ENCODE measurements at places on chromosomes 12 and 14. TPM values are rescaled to one million over a fixed set of nuclear protein-coding genes. Genes with fewer than 3 reads are reported as not detected.
A peak's percentile ranks its signal among the peaks of the same experiment; 100 is the strongest.

DNA sequence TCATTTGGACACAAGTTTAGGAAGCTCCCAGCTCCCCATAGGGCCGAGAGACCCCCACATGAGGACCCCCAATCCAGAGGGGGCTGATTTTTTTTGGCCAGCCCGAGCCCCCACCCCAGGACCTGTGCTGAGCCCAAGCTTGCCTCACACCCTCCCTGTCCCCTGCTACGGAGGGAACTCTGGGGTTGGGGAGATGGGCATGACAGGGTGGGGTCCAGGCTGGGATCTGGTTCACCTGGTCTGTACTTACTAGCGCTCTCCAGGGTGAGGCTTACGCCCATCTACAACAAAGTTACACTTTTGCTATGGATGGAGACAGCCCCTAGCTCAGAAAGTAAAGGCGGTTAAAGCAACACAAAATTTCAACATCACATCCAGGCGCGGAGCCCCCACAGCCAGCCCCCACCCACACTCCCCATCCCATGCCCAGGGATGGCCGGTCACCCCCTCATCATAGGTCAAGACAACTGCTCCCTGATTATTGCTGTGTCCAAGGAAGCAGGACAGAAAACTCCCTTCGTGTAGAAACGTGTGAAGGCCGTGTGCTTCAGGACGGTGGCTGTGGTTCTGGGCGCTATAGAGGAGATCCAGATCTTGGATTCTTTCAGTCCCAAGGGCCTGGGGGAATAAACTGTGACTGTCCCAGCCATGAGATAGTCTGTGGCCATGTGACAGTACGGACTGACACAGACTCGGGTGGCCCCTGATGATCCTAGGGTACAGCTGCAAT, 10.7 kb downstream of the SLC25A29 start:
- no peak for DNase-seq

DNA sequence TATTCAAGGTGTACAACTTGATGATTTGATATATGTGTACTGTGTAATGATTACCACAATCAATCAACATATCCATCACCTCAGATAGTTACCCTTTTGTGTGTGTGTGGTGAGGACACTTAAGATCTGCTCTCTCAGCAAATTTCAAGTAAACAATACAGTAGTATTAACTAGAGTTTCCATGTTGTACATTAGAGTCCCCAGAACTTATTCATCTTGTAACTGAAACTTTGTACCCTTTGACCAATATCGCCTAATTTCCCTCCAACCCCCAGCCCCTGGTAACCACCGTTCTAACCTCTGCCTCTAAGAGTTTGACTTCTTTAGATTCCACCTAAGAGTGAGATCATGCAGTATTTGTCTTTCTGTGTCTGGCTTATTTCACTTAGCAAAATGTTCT, 12.1 kb downstream of the ADCK1 start:
- no peak for DNase-seq

The GARIN6 gene
- not detected for polyA plus RNA-seq

The EGLN3 gene
- 8.0 TPM for polyA plus RNA-seq

- peak; percentile 20 for DNase-seq
Observed at GRCh38 chr14:63717702-63718101, 10.2 kb downstream of the SGPP1 start.

DNA sequence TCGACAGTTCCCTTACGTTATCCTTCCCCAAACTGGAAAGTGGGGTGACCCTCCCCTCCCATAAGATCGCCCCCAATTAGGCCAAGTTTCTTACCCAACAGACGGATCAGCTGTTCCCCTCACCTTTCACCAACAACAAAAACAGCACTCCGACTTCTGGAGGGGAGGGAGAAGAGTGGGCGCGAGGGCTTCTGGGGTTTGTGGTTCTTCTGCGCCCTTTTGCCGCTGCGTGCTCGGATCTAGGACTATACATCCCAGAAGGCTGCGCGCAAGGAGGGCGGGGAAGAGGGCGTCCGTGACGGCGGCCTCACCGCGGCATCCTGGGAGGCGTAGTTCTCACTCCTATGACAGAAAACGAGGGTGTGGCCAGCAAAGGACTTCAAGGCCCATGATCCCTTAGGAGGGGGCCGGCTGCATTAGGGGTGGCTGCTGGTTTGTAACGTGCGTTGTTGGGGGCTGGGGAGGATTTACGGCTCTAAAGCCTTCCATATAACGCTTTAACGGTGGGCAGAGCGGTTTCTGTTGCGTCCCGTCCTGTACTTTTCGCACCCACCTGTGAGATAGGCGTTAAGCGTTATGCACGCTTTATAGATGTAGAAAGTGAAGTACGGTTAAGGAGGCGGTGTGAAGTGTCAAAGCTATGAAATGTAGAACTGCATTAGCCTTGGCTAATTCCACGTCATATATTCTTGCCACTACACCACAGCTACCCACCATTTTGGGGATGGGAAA, at the start of gene CALCOCO1:
TSS of gene CALCOCO1 (minus strand) at position 143 of the 732 bp plus-strand sequence. CDS start 2,210 bp downstream, outside the sequence.
- peak; percentile 98 for DNase-seq

The CARMIL3 gene
- 0.01 TPM for polyA plus RNA-seq

DNA sequence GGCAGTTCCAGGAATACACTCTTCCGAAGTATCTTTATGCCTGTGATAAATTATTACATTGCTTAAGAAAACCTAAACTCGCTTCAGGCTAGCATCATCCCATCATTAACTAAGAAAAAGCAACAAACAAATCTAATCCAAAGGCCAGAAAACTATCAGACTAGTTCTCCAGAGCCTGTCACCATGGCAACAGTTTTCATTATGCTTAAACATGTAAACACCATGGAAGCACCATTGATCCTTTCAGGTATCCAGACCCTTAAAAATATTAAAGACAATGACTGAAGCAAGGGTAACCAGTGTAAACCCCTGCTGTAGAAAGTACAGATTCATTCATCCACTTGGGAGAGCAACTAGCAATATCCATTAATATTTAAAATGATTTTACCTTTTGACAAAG, 9.8 kb downstream of the DAD1 start:
- no peak for DNase-seq

GRCh38 chr12:68119250-68119649, 40.3 kb downstream of the IFNG start:
- DNase-seq: no peak

The TAS2R46 gene
- not detected for polyA plus RNA-seq

The FAM90A1 gene
- polyA plus RNA-seq: not detected

DNA sequence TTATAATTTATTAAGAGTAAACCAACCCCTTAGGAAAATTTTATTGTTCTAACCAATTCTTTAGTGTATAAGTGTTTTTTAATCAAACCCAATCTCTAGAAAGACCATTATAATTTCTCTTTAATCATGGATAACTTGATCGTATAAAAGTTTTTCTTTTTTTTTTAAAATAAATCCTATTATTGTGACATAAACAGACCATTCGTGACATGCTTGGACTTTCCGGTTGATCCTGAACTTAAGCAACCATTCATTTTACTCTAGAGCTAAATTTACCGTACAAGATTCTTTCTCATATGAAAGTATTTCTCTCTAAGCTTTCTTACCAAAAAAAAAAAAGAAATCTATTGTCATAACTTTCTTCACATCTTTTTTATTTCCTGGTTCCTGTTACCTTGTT, 32.6 kb upstream of the SLC38A4 start:
- no peak for DNase-seq

DNA sequence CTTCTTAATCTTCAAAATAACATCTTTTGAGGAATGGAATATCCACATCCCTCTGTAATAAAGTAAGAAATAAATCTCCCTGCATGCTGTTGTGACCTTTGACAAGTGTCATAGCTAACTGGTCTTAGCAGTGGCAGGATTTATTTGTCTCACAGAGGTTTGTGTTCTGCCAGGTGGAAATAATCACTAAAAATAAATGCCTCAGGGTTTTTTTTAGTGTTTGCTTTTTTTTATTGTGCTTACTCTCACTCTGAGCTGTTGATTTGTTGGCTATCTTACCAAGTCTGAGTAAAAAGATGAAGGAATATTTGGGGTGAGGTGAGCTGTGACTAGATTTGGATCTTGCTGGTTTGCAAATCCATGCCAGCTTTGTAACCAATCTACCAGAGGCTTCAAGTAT, 285.4 kb downstream of the ALG10B start:
- DNase-seq: no peak

The ASPG gene
- polyA plus RNA-seq: not detected

DNA sequence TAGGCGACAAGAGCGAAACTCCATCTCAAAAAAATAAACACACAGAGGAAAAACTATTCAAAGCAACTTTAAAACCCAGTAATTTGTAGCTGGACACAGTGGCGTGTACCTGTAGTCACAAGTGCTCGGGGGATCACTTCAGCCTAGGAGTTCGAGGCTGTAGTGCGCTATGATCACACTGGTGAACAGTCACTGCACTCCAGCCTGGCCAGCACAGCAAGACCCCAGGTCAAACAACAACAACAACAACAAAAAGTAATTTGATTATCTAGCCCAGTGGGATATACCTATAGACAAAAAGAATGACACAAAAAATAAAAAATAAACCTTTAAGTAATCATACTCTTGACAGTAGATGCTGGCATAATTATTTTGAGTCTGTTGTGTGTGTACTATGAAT, 29.3 kb downstream of the STX2 start:
- no peak for DNase-seq

- DNase-seq: peak; percentile 12
Observed at GRCh38 chr12:42090899-42091298, 53.8 kb downstream of the GXYLT1 start.

- peak; percentile 27 for DNase-seq
Observed at GRCh38 chr14:33676135-33676566, 274.7 kb downstream of the EGLN3 start.

DNA sequence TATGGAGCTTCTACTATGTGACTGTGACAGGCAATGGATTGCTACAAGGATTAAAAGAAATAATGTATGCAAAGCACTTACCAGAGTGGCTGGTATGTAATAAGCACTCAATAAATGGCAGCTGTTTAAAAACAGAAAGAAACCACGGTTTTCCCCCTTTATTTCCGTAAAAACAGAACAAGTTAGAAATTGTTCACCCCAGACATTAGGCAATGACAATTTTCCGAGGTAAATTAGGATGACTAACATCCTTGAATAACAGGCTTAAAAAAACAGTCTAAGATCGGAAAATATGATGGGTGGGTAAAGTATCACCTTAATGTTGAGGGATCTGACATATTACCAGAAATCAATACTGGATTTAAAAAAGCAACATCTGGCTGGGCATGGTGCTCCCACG, 20.9 kb upstream of the CNIH1 start:
- peak; percentile 73 for DNase-seq

DNA sequence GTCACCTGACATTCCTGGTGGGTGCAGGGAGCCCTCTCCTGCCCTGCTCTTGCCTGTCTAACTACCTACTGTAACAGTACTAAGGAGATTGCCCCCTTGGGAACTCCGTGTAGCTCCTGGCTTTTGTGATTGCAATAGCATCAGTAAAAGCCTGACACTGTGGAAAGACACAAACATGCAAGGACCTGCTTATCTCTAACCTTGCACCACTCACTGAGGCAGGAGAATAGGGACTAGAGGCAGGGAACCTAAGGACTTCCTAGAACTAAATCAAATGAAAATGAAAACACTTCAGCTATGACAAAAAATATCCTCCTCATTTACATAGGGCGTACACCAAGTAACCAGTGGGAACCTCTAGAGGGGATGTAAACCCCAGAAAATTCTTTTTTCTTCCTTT, 28.5 kb downstream of the TUBA1A start:
- no peak for DNase-seq

The INHBE gene
- 0.07 TPM for polyA plus RNA-seq

The GPR84 gene
- polyA plus RNA-seq: 0.11 TPM

DNA sequence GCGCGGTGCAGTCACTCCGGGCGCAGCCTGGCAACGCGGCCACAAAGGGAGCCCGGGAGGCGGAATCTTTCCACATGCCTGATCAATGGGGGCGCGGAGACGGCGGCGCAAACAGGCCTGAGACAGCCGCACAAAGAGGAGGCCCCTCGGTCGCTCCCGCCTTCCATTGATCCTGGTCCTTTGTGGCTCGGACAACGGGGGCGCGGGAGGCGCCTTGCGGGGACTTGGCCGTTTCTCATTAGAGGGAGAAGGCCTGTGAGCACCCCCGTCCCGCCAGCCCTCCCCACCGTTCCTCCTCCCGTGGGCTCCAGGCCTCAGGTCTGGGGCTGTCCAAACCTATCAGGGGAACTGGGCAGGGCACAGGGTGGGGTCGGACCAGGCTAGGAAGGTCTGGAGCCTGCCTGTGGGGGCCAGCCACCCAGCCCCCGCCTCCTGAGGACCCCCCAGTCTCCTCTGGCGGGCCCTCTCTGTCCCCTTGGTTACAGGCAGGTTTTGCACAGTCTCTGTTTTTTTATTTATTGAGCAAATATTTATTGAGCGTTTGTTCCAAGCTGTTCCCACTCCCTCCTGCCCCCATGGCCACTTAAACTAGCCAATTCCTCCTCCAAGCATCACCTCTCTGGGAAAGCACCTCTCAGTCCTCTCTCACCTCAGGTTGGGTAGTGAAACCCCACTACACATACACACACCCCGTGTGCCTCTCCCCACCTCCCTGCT, 29.0 kb upstream of the MSI1 start:
- DNase-seq: no peak

- peak; percentile 1 for DNase-seq
Observed at GRCh38 chr12:23564451-23565152, 384.9 kb downstream of the SOX5 start.

- DNase-seq: no peak
Observed at GRCh38 chr14:76080025-76080424, 71.7 kb upstream of the GPATCH2L start.

The NABP2 gene
- polyA plus RNA-seq: 61.2 TPM

DNA sequence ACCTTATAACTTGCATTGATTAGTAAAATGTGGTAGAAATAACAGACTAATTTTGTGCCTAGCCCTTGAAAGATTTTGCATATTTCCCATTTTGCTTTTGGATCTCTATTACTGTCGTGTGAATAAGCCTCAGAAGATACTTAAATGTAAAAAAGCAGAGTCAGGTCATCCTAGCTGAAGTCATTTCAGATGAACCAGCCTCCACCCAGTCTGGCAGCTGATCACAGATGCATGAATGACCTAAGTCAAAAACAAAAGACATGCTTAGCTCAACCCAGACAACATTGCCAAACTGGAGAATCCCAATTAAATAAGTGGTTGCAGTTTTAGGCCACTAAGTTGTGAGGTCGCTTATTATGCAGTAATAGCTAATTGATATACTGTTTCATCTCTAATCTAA, 349.9 kb downstream of the C12orf50 start:
- DNase-seq: no peak

The SLC17A8 gene
- not detected for polyA plus RNA-seq

DNA sequence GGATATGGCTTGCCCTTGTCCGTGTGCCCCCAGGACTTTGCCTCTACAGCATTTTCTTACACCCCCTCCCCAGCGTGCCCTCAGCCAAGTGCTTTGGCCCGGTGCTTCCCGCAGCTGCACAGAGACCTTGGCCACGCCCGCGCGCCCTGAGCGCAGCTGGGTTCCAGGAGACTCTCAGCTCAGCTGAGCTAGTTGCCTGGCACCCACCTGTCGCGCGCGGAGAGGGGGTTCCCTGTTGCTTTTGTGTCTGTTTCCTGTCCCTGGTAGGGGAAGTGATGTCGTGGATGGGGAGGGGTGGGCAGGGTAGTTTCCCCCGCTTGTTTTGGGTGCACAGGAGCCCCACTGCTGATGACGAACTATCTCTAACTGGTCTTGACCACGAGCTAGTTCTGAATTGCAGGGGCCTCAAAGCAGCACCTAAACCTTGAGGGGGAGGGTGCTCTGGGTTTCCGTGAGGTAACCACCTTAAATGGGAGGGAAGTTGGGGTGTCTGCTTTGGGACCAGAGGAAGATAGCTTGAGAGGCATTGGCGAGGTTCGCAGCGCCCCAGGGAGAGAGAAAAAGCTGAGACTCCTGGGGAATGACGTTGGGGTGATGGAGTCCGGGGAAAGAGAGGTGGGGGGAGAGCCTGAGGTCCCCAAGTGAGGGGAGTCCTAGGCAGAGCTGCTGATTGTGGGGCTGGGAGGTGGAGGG, 1.5 kb downstream of the DIO3 start:
- no peak for DNase-seq

The MGP gene
- 1.4 TPM for polyA plus RNA-seq

The NYNRIN gene
- polyA plus RNA-seq: 2.4 TPM

The WNT5B gene
- 10.4 TPM for polyA plus RNA-seq
